Activated CD4-positive, CD25-positive, alpha-beta regulatory T cell (primary cell): ENCODE measurements at places on chromosomes 13 and 19.
A peak's percentile ranks its signal among the peaks of the same experiment; 100 is the strongest.

- DNase-seq: no peak
Observed at GRCh38 chr19:2446381-2446780, 10.4 kb downstream of the LMNB2 start.

DNA sequence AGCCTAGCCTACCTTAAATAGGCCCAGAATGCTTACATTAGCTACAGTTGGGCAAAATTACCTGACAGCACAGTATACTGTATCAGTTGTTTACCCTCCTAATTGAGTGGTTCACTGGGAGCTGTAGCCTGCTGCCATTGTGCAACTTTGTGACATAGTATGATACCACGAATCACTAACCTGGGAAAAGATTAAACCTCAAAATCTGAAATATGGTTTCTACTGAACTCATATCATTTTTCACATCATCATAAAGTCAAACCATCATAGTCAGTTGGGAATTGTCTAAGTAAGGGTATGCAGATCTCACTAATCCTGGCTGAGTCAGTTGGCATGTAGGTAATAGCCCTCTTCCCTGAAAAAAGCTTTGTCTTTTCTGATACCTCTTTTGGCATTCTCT is 9.2 kb downstream of the PAN3 start:
- DNase-seq: no peak

DNA sequence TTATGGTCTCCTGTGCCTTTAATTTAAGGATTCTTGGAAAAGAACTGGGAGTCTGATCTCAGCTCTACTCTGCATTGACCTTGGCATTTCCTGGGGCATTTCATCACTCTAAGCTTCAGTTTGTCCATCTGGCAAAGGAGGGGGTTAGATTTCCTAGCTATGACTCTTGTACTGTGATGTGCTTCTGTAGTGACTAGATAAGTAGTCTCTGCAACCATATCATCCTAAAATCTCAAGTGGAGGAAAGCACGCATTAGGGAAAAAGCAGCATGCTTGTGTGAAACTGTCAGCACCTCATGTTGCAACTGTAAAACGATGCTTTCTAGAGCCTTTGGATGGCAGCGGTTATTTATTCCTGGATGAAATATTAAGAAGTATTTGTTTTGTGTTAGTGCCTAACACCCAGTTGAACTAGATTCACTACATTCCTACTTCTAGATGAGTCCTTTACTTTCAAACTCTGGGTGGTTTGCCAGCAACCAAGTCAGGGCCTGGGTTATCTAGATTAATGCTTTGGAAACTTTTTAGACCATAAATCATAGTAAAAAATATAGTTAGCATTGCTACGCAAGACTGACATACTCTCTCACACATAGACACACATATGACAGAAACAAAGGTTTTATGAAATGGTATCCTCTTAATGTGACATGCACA is 6.8 kb downstream of the WDFY2 start:
- no peak for DNase-seq

DNA sequence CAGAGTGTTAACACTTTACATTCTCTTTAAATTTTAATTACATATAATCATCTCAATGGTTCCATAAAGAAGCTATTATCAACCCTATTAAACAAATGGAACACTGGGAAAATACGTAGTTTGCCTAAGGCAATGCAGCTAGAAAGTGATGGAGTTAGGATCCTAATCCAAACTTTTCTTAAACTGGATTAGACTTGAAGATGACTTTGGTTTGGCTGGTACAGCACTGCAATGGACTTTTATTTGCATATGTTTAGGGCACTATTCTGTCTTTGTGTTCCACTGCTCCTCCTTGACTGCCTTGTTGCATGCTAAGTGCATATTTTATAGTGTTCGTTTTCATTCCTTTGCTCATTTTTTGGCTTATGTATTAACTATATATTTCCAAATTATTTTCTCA is 133.5 kb upstream of the UFM1 start:
- no peak for DNase-seq

- no peak for DNase-seq
Observed at GRCh38 chr13:23621316-23621645, 51.1 kb downstream of the TNFRSF19 start.

DNA sequence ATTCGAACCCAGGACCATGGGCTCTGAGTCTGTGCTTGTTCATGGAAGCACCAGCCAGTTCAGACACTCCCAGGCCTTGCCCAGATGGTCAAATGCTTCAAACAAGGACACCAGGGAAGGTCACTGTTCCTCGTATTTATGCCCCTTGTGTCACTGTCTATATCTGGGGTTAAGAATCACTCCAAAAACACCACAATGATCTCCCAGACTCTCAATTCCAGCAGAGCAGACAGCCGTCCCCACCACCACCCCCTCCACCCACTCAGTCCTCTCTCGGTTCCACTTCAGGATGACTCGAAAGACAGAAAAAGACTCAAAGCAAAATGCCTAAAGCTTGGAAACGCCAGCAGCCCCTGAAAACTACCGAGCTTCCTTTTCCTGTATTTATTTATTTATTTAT is 79.0 kb downstream of the INSR start:
- no peak for DNase-seq

DNA sequence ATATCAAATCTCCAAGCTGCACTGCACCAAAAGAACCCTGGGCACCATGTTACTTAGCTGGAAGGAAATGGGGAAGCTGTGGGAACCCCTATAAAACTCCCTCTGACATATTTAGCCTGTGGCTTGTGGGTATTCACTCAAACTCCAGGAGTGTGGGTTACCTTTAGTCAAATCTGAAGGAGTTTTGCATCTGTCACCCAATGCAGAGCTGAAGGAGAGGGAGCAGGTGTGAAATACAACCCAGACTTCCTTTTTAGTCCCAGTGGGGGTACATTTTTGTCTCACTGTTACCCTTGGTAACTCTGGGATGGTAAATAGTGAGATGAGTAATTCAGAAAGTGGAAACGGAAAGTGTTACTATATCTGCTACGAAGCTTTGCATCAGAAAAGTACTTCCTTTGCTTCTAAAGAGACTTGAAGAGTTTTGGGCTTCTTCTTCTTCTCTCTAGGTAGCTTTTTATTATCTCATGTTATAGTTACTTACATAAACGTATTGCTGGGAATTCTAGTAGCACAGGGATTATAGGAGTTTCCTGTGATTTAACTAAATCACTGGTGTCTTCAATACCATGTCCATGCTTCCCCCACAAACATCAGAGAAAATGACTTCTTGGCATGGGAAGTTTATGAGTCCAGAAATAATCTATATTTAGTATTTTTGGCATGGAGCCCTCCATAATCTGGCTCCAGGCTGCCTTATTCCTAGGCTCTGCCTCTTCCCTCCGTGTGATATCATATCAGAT is 105.9 kb downstream of the AKAP11 start:
- DNase-seq: no peak

DNA sequence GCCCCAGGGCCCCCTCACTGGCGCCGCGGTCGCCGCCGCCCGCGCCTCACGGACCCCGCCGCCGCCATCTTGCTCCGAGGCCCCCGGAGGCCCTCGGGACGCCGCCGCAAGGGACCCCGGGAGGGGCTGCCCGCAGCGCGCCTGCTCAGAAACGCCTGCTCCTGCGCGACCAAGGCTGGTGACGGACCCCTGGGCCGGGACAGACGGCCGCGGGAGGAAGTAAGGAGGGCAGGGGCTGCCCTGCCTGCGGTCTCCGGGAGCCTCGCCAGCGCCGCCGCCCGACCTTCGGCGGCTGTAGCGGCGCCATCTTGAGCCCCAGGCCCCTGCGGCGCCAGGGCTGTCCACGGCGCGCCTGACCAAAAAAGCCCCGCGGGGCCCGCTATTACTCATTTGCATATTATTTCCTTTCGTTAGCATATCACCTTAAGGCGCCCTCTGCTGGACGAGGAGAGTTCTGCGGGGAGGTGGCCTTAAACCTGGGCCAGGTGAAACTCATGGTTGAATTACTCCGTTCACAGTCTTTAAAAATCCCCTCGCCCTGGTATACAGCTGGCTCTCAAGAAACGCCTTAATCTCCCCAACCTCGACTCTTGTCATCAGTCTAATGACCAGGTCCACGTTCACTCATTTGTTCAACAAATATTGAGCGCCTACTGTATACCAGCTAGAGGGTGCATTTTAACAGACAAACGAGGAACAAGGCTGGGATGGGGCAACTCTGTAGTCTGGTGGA is at the start of gene REXO1:
REXO1 (minus strand) TSS at position 85 of the 733 bp plus-strand sequence. CDS start 125 bp downstream, outside the sequence.
- DNase-seq: peak; percentile 96

DNA sequence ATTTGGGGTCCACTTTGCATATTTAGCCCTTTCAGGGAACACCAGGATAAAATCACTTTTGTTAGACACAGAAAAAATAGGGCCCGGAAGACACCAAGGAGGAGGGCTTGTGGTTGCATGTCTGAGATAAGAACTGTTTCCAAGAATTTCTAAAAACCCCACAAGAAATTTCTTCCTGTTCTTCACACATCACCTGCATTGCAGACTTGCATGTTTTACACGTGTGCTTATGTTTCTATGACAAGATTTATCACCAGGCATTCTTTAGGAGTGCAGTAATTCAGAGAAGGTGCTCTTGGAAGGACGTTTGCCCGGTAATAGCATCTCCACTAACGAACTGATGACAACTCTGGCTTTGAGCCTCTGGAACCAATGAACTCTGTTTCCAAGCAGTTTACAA is 7.1 kb upstream of the ACTL9 start:
- no peak for DNase-seq

DNA sequence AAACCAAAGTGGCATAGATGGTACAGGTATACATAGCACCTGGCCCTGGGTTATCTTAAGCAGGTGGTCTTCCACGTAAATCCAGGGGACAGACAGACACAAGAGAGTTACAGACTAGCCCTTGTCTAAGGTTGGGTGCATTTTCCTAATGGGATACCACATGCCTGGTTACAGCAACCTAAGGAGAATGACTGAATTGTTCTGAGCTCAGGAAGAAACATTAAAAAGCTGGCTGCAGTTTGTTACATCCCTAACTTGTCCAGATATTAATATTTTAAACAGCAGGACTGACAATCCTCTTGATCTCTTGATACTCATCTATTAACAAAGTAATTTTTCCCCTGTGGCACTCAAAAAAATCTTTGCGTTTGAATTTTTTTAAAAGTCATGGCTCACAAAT is 102.2 kb upstream of the SERP2 start:
- no peak for DNase-seq

- peak; percentile 98 for DNase-seq
Observed at GRCh38 chr19:52140032-52140710, 433 bp upstream of the ZNF616 start.

GRCh38 chr13:31980830-31981229 is 50.7 kb upstream of the FRY start:
- DNase-seq: no peak

- no peak for DNase-seq
Observed at GRCh38 chr13:110129076-110129475, 177.9 kb downstream of the COL4A1 start.

DNA sequence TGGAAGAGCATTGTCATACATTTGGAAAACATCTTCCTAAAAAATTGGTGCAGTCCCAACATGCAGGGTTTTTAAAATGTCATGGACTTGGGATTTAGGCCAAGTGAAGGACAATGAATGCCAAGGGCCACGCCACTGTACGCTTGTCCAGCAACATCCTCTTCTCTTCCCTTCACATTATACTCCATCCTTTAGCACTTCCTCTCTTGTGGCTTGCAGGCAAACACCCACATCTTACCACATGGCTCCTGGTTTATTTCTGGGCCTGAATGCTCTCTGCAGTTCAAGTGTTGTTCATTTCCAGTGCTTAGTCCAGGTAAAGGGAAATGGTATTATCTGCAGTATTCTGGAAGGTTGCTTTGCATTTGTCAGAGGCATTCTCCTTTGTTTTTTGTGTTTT is 45.0 kb downstream of the CBY2 start:
- DNase-seq: no peak

DNA sequence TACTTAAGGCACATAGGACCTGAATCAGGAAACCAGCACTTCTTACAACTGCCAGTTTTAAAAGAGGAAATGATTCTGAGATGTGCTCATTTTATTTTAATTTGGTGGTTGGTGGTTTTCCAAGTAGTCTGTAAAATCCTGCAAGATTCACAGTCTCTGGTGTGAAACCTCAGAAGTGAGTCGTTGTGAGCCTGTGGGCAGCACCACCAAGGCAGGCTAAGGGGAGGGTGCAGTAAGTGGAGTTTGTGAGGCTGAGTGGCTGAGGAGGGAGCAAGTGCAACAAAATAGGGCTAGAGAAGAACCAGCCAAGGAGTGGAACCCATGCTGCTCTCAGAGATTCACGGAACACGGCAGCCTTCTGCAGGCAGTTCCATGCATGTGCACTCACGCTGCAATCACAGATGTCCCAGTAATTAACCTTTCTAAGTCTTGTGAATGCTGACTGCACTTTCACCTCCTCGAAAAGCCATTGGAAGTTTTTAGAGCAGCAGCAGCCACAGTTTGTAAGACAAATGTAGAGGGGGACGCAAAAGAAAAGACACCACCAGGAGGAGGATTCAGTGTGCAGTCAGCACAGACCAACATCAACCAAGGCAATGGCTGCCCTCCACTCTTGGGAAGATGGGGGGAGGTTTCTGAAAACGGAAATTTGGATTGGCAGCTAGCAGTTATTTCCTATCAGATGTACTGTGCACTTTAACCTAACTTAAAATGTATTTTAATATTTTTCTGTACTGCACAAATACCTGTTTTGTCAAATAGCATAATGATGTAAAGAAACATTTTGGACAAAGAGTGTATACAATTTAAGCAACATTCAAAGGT is 44.9 kb downstream of the ESD start:
- DNase-seq: no peak

DNA sequence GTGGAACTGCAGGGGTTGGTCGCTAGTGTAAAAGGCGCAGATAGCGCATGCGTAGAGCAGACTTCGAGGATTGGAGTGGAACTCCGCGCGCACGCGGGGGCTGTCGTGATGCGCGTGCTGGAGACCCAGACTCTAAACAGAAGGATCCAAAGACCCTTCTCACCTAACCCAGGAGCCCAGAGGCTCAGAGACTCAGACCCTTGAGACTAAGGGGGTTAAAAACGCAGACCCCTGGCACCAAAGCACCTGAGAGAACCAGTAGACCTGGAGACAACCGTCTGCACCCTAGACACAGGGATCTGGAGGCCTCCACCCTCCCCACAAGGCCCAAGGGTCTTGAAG is 567 bp upstream of the CTU1 start:
- DNase-seq: no peak

GRCh38 chr13:62193919-62194318 is 778.3 kb upstream of the PCDH20 start:
- DNase-seq: no peak

- DNase-seq: no peak
Observed at GRCh38 chr19:46435009-46435408, 6.3 kb upstream of the PNMA8C start.

GRCh38 chr19:38685666-38686529 is 38.4 kb downstream of the ACTN4 start:
- no peak for DNase-seq

DNA sequence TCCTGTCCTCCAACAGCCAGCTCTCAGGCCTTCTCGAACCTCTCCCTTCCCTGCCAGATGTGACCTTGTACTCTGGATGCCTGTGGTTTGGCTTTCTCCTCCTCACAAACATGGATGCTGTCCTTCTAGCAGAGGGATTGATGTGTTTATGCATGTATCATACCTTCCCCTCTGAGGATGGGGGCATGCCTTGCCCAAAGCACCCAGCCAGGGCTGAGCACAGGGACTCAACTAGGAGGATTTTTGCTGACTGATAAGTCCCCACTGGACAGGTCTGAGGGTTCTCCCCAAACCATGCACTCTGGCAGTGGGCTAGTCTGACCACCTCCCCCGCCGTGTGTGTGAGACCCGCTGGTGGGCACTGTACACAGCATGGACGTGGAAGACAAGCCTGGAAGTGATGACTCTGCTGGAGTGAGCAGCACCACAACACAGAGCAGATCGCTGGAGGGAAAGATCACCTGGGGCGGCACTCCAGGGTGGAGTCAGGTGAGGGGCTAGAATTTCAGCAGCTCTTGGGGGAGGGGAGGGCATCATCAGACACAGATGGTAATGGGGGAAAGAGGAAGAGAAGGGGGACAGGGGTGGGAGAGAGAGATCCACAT is 360.3 kb upstream of the ZNF507 start:
- no peak for DNase-seq
